ENCODE measurements at places on chromosomes 1 and 21.
A peak's percentile ranks its signal among the peaks of the same experiment; 100 is the strongest.

DNA sequence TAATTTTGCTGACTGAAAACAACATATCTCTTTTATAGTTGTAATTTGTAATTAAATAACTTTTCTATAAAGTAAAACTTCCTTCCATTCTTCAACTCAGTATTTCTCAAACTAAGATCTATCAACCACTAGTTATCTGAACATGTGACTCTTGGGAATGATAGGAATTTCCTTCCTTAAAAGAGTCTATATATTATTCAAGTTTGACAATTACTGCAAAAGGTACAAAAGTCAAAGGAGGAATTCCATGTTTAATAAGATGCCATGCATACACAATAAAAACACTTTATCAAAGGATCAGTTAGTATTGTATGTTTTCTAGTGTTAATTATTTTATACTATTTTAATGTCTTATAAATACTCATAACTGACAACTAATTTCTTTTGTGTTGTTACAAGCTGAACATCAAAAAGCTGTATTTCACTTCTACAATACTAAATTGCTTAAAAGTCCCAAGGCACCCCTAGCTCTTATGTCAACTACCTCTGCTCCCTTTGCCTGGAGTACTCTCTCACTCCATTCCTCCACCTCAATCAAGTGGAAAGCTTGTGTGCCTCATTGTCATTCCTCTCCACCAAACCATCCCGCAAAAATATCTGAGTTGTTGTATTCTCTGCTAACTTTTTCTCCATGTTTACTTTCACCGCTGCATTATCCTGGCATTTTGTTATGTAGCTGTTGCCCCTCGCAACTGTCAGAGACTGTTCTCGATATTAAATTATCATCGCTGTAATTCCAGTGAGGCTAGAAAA is 67.9 kb downstream of the SLC44A5 start:
- DNase-seq, result no peak

DNA sequence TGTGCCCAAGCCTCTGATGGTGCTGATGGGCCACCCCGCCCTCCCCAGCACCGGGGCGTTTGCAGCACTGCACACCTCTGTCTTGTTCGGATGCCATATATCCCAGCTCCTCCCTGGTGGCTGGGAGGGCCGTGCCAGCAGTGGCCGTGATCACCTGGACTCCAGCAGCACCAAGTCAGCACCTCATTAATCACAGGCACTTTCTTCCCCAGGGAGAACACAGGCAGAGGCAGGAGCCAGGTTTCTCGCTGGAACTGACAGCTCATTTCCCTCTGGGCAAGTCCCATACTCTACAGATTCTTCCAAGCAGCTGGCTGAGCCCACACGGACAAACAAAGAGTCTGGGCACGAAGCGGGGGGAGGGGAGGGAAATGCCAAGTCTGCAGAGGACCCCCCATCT is 141.7 kb upstream of the EDN2 start:
- no peak for DNase-seq

DNA sequence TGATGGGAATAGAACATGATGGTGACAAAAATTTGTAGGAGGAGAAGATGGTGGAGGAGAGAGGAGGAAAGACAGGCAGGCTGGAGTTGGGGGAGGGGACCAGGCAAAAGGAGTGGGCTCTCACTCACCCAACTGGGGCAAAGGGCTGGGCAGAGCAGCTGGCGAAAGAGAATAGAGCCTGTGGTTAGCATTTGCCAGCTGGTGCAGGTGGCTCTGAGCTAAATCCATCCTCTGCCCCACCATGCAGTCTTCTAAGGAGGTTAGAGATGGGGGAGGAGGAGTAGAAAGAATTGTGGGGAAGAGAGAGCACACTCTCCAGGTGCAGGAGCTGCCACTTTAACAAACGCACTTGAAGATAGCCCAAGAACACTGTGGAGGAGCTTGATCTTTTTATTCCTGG is 27.6 kb upstream of the SLAMF1 start:
- DNase-seq, result no peak

DNA sequence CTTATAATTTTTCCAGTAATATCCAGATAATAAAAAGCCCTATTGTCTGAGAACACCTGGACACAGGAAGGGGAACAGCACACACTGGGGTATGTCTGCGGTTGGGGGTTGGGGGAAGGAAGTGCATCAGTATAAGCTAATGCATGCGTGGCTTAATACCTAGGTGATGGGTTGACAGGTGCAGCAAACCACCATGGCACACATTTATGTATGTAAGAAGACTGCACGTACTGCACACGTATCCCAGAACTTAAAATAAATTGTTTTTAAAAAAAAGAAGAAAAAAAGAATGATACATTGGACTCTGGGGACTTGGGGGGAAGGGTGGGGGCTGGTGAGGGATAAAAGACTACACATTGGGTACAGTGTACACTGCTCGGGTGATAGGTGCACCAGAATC is 144.9 kb upstream of the C1orf174 start:
- DNase-seq, result no peak

DNA sequence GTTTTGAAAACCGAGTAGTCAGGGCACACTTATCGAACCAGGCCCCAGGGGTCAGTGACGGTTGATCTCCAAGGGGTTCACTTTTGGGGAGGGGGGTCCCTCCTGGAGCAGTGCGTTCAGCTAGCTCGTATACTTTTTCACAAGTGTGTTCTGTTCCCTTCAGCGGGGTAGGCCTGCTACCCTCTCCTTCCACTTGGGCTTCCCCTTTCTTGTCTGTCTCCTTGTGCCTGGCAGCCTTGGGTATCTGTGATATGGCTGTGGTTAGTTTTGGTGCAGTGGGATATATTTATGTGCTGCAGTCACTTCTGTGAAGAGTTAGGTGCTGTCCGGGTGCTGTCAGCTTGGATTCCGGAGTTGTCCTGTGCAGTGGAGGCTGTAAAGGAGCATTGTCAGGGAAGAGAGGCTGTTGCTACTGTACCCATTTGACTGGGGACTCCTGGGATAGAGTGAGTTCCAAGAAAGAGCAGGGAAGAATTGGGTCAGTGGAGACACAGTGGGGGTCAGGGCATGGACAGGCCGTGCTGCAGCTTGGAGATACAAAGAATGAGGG is 29.7 kb downstream of the ADARB1 start:
- DNase-seq, result no peak

DNA sequence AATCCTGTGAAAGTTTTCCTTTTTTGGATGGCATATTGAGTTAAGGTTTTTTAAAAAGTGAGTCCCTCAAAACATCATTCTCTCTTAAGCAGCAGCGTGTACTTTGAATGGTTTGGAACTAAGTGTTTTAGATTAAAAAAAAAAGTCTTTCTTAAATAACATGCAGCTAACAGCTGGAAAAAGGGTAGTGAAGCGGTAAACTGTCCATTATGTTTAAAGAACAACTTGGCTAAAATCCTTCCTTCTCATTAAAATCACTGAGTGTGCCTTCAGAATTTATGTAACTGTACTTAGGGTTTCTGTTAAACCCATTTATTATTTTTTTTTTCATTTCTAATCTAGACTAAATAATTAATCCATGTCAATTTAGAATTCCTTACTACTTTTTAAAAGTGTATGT is 254.2 kb upstream of the ADAMTS5 start:
- no peak for DNase-seq

GRCh38 chr1:6347641-6348487 is 45.7 kb downstream of the ACOT7 start:
- DNase-seq, result peak; percentile 43

DNA sequence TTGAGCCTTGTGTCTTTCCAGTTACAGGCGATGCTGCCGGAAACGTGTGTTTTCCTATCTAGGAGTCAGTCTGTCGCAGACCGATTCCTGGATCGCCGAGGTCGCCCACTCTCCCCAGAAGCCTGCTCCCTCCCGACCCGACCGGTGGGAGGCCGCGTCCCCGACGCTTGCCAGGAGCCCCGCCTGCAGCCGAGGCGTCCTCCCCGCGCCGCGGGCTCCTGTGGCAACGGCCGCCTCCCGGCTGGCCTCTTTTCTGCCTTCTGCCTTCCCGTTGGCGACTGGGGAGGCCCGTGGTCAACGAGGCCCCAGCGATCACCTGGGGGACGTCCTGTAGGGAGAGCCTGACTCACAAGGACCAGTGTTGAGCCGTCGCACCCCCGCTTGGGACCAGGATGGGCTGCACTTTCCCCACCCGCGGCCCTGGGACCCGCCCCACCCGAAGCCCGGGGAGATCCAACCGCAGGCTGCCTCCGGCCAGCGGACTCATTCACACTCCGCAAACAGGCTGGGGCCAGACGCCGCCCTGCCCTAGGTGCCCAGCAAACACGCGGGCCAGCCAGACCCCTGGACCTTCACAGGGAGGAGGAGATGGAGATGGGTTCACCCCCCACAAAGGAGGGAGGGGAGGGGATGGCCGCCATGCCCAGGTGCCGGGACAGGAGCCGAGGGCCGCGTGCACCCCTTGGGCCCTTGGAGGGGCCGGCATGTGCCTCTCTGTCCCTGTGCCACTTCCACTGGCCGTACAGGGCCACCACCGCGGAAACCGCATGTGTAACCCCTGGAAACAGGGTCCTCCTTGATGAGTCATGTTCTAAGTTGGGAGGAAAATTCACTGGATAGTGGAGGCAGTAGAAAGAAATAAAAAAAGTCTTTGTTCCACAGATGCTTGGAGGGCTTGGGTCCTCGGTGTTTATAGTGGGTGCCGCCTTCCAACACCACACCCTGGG is 7.2 kb upstream of the COL6A1 start:
- no peak for DNase-seq

GRCh38 chr21:44399151-44399954 is 45.9 kb downstream of the TRPM2 start:
- DNase-seq, result no peak

- peak; percentile 97 for DNase-seq
Measured at GRCh38 chr1:7644961-7645750, 125.9 kb upstream of the VAMP3 start.

- DNase-seq, result peak; percentile 50
Measured at GRCh38 chr1:224922404-224923164, 6.9 kb upstream of the DNAH14 start.
